ENCODE measurements at places on chromosomes 5 and 9.

- no peak for DNase-seq
These were observed 207.6 kb downstream of the FSTL4 start for GRCh38 chr5:133404724-133405123.

GRCh38 chr9:129696944-129697655 lies 31.7 kb downstream of the PRRX2 start:
- DNase-seq: peak; percentile 43

GRCh38 chr9:37752642-37753488 lies 740 bp upstream of the TRMT10B start:
- DNase-seq: no peak

- DNase-seq: no peak
These were observed 173.8 kb upstream of the OTULINL start for GRCh38 chr5:14407746-14408175.

DNA sequence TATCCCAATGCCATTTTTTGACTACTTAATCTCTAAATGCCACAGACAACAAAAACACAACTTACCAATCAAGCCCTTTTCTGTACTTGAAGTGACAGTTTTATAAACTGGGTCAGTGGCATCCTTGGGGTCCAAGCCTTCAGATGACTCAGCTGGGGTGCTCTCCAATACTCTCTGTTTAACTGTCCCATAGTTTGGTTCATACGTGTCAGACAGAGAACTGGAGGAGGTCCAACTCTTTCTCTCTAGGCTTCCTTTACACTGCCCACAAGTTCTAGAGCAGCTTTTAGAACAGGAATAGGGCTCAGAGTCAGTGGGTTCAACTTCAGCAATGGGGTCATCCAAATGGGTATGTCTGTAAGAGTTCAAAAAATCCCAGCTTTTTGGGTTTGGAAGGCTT lies 166.9 kb downstream of the CDC42SE2 start:
- no peak for DNase-seq

DNA sequence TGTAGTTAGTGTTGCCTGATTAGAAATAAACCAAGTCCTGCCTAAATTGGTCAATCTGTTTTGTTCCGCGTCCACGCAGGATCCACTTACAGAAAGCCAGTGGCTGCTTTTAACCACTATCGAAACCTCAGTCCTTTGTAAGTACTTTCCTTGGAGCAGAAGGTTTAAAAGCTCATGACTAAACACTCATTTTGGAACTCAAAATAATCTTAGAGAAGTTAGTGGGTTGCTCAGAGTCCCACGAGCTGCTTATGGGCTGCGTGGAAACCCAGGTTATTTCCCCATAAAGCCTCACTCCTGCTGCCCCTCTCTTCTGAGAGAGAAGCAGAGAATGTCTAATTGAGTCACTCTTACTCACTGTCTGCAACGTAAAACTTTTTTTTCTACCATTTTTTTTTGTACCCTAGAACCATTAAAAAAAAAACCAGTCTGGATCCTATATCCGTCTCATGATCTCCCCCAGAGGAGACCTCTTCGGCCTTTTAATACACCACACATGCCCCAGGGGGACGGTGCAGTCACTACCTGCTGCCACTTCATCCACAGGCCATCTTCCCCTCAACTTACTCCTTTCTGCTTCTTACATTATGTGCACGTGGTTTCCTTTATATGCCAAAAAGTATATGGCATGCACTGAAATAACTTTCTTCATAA lies 7.6 kb downstream of the BASP1 start:
- no peak for DNase-seq

DNA sequence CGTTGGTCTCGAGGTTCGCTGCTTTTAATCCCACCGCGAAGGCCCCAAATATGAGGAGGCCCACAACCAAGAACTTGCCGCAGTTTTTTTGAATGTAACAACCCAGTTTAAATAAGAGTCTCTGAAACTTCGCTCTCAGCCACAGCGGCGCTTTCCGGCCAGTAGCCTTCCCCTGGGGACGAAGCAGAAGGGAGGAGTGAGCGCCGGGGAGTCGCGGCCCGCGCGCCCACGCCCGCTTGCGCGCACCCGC lies 10.4 kb downstream of the PTCH1 start:
- DNase-seq: peak; percentile 57

DNA sequence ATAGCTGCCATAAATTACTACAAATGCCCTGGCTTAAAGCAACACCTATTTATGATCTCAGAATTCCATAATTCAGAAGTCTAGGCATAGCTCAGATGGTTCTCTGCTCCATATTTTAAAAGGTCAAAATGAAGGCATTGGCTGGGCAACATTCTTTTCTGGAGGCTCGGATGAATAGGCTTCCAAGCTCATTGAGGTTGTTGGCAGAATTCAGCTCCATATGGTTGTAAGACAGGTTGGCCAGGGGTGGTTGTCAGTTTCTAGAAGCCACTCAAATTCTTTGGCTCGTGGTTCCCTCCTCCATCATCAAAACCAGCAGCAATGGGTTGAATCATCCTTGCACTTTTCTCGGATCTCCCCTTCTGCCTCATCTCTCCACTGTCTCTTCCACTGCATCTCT lies 49.4 kb downstream of the TGFBR1 start:
- no peak for DNase-seq

DNA sequence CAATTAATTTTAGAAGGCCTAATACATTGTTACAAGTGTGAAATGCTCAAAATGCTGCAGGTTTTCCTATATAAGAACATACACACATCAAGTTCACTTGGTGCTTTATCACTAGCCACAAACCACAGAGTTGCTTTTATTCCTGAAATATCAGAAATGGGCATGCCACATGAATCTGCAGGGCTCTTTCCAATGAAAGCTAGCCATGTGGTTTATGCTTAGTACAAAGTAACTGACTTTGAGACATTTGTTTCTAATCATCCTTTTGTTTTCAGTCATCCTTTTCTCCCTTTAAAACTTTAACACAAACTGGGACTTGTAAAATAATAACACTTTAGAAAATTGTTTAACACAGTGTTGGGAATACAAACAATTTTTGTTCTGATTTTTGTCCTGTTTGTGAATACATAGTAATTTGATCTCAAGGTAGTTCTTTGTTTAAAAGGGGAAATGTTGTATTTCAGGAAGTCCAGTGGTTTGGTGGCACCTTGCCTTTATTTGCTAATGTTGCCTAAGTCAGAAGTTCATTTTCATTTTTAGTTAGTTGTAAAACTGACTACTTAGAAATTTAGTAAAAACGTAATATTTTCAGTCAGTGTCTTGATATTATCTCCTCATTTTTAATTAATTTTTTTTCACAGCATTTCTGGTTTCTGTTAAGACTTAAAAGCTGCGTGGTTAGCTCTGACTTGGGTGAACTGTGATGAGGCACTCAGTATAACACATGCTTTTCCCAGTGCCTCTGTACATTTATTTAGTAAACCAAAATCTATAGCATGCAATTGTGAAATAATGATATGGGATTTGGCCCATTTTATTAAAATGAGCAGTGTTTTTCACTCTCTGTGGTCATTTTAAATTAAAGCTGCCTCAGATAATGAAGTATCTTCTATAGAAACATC lies 18.6 kb downstream of the PRDM6 start:
- no peak for DNase-seq

Measured in muscle of arm (tissue), 14 donors.